ENCODE measurements at places on chromosomes 1 and 21. TPM values are rescaled to one million over a fixed set of nuclear protein-coding genes. Genes with fewer than 3 reads are reported as not detected.

The RAB7B gene
- 11.2 TPM for polyA plus RNA-seq

DNA sequence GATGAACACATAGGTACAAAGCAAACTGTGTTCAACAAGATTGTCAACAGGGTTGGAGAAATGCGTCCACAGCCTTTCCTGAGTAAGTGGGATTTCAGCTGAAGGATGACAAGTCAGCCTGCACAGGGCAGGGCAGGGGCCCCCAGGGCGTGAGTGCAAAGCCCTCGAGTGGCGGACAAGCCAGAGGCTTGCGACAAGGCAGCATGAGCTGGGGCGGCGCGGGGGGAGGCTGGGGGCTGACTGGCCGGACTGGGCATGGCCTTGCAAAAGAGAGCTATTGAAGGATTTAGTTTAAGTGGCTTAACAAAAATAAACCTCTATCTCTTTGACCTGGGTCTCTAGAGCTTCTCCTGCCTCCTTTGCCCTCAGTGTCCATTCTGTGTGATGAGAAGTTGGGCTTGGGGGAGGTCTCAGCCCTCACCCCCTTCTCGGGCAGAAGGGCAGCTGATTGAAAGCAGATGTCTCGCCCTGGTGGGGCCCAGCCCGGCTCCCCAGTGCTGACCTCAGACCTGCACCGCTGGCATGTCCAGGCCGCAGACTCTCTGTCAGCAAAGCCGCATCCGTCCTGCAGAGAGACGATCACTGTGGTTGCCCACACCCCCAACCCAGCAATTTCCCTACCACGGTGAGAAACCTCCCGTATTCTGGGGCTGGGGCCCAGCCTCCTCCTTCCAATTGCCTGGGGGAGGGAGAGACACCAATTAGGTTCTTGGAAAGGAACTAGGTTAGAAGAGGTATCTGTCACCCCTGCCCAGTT is 24.3 kb upstream of the EPS8L3 start:
- DNase-seq: no peak

DNA sequence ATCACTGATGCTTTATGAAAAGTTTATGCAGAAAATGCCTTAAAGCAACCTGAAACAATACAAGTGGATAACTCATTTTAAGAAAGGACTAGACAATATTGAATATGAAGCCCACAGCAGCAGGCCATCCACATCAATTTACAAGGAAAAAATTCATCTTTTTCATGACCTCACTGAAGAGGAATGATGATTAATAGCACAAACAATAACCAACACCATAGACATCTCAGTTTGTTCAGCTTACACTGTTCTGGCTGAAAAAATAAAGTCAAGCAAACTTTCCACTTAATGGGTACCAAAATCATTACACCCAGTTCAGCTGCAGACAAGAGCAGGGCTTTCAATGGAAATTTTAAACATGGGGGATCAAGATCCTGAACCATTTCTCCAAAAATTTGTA is 380.6 kb upstream of the NEGR1 start:
- no peak for DNase-seq

DNA sequence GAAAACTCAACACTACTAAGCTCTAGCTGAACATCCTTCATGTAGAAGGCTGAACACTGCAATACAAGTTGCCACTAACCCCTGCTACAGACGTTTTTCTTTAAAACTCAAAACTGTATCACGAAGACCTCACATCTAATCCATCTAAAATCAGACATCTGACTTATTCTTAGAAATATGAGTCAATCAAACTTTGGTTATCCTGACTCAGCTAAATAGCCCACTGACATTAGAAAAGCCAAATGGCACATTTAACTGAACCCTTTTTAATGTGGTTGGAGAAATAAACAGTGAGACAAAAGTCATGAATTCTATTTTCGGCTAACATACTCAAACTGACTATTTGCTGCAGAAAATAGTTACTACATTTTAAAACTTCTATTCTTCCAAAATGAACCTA is 35.6 kb downstream of the WLS start:
- no peak for DNase-seq

DNA sequence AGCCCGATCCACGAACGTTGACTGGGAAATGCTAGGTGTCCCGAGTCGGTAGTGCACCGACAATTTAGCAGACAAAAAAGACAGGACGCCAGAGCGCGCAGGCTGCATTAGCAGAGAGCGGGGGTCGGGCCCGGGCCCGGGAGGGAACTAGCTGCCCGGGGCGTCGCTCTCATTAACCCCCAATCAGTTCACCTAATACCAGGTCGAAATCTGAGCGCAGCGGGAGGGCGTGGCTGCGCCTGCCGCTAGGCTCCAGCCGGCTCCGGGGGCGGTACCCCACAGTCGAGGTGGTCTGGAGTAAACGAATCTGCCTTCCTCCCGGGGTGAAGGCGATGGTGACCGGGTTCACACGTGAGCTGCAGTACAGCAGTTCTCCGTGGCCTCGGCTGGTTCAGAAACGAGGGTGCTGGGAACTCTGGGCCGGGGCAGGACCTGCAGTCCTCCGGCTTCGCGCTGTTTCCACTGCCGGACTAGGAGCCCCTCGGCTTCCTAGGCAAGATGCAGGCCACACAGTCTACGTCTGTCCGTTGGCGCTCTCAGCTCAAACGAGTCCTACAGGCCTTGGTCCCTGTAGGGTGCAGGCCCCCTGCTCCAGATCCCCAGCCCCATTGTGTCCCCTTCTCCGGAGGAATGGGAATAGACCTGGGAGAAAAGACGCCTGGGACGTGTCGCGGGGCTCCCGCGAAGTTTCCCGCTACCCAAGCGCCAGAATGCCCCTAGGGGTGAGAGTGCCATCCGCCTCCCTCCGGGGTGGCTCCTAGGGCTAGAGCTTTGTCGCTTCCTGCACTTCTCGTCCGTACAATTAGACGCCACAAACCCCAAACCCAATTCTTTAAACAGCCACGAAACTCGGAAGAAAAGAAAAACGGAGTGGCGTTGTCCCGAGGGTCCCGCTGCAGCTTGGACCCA is 2.0 kb downstream of the GFI1 start:
- DNase-seq: no peak

GRCh38 chr1:153872331-153872730 is 50.4 kb downstream of the GATAD2B start:
- no peak for DNase-seq

DNA sequence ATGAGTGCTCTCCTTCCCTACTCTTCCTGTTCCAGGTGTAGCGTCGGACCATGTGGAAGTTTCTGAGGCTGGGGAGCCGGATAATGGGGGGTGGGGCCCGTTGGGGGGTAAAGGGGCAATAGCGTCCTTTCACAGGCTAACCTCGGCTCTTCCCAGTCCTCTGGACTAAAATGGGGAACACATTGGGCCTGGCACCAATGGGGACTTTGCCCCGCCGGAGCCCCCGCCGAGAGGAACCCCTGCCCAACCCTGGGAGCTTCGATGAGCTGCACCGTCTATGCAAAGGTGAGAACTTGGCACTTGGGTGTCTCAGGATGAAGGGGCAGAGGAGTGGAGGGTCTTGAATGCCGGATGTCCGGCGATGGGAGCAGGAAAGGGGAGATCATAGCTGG is 456 bp downstream of the TOMM40L start:
- no peak for DNase-seq

- no peak for DNase-seq
Measured at GRCh38 chr1:150775276-150775675, 9.7 kb upstream of the CTSS start.

GRCh38 chr1:241612533-241613477 is 27.4 kb downstream of the CHML start:
- DNase-seq: no peak

DNA sequence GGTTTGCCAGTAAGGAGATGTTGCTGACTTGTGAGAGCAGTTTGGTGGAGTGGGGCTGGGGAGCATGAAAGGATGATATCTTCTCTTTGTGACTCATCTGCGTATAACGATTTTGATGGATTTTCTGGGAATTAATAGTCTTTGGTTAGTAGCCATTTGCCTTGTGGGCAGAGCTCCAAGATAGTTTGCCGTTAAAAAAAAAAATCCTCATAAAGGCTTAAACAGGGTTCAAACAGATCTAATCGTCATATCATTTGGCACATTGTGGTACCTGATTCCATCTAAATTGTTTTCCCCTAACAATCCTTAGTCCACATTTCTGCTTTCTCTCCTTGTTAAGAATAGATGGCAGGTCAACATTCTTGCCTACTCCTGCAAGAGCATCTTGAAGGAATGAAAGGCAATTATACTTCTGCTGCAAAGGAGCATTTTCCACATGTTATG is 168.0 kb downstream of the PPP1R12B start:
- DNase-seq: no peak

DNA sequence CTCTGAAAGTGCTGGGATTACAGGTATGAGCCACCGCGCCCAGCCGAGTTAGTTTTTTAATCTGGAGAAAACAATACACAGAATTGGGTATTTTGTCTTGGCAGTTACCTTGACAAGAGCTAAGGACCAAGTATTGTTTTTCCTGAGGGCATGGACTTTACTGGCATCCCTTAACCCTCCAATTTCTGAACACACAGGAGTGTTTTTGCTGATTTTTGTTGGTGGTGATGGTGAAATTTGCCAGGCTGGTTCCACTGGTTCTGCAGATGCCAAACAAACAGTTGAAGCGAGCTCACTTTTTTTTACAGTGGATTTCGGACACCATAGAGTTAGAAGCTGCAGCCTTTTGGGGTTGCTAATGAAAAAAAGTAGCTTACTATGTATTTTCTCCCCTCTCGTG is 37.2 kb upstream of the SH3D21 start:
- no peak for DNase-seq

- no peak for DNase-seq
Measured at GRCh38 chr1:227921461-227922185, 26.1 kb downstream of the WNT9A start.

- DNase-seq: no peak
Measured at GRCh38 chr1:246043556-246043955, 463.5 kb downstream of the SMYD3 start.

DNA sequence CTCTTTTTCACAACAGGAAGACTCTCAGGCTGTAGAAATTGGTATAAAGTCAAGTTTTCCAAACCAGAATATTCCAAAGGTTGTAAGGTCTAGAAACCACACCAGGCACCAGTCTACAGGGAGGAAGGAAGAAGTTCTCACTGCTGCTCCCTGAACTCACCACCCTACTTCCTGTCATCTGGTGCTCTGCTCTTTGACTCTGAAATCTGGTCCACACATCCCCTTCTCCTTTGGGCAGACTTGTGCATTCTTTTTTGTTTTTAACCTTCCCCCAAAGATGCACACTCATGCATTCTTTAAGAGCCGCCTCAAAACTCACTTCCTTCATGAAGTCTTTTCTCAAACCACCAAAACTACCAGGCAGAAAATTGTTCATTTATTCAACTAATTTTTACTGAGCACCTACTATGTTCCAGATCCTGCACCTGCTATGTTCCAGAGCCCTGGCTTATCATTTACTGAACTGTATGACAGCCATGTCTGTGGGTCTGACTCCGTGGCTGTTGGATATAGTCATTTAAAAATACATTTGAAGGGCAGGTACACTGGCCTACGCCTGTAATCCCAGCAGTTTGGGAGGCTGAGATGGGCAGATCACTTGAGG is 30.1 kb upstream of the EPS15 start:
- DNase-seq: no peak

- no peak for DNase-seq
Measured at GRCh38 chr1:84975035-84975434, 21.9 kb downstream of the MCOLN2 start.

DNA sequence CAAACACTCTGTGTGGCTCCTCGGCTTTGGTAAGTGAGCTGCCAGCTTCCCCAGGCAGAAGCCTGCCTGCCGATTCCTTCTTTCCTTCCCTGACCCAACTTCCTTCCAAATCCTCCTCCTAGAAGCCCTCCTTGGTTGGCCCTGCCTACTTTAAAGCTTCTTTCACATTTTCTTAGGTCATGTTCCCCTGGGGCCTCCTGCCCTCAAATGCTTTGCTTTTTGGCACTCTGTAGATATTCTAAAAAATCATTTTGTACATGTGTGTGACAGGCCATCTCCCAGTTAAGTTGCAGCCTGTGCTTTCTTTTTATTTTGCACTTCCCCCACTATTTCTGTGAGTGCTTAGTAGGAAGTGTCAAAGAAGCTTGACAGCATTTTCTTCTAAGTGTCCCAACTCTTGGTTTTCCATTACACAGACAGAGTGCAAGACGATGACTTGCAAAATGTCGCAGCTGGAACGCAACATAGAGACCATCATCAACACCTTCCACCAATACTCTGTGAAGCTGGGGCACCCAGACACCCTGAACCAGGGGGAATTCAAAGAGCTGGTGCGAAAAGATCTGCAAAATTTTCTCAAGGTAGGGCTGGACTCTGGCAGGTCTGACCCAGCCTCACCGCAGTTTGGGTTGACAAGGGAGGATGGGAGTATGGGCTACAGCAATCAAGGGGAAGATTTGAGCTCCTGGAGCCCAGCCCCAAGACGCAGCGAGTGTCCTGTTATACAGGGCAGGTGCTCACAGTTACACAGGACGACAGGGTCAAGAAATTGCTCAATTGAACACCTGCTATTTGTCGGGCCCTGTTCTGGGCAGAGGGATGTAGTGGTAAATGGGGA is at the start of gene S100A9:
S100A9 (plus strand) TSS at position 2 of the 838 bp plus-strand sequence; CDS start at position 432, 430 bp downstream.
- DNase-seq: no peak

DNA sequence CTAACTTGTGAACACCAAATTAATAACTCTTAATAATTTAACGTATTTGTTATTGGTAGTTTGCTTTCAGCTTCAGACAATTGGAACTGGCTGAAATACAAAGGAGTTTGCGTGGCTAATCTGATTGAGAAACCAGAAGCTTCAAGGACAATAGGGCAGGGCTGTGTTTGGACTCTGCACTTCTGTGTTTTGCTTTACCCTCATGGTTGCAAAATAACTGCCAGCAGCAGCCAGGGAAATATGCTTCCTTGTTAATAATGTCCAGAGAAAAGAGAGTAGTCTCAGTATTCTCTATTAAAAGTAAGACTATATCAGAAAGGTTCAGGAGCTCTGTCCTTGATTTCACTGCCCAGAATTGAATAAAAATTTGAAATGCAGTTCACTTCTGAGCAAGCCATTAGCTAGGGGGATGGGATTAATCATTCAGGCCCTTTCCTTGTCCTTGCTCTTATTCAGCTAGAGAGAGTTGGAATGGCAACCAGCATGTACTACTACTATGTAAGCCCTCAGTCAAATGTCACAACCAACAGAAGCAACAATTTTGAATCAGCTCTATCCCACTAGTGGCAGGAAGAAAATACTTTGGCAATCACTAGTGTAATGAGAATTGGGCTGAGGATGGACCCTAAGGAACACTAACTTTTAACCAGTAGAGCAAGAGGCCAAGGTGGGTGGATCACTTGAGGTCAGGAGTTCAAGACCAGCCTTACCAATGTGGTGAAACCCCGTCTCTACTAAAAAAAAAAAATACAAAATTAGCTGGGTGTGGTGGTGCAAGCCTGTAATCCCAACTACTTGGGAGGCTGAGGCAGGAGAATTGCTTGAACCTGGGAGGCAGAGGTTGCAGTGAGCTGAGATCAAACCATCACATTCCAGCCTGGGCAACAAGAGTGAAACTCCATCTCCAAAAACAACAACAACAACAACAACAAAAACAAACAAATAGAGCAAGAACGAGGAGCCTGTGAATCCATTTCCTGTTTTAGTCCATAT is 76.8 kb downstream of the POU2F1 start:
- no peak for DNase-seq
